ENCODE measurements at places on chromosomes 6 and 20.

- DNase-seq: no peak
Observed at GRCh38 chr20:24813936-24814335, 135.1 kb upstream of the CST7 start.

DNA sequence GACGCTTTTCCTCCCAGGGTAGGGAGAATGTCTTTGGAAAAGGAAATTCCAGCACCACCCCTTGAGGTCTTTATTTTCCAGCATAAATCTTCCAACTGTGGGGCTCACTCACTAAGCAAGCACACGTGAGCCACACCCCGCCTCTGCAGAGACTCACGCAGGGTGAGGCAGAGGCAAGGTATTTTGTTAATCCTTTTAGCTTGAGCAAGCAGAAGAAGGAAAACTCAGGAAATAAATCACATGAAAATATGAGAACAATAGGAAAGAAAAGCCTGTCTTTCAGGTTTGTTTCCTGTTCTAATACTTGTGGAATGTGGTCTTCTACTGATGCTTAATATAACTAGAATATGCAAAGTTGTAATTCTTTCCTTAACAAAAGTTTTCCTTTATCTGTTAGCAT lies 4.1 kb upstream of the PHACTR2 start:
- DNase-seq: no peak

DNA sequence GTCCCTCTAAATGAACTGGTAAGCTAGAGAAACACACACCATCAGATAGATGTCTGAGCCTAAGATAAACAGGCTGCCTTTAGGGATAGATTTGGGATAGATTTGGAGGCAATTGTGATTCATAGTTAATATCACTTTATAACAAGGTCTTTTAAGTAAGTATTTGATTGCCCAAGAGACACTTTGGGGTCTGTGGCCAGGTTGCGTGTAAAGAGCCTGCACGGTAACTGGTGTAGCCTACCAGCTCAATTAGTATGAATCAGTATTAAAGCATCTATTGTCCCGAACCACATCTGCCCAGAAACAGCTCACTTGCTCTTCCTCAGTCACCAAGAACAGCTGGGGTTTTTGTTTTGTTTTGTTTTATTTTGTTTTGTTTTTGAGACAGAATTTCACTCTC lies 193.3 kb downstream of the SASH1 start:
- DNase-seq: no peak

GRCh38 chr20:62030834-62031434 lies 34.7 kb downstream of the TAF4 start:
- no peak for DNase-seq

DNA sequence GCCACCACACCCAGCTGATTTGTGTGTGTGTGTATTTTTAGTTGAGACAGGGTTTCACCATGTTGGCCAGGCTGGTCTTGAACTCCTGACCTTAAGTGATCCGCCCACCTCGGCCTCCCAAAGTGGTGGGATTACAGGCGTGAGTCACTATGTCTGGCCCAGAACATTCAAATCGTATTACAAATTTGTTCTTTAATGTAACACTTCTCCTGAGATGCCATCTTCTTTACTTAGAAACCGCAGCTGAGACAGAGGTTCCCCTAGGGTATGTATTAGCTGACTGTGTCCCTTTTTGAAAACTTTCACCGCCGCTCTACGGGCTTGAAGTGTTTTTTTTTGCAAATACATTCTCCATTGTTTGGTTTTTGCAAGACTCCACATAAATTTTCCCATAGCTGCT lies 62.6 kb downstream of the TOX2 start:
- no peak for DNase-seq

GRCh38 chr20:35257175-35257909 lies 20.6 kb downstream of the MMP24OS start:
- no peak for DNase-seq

- no peak for DNase-seq
Observed at GRCh38 chr6:138847884-138848283, 52.0 kb downstream of the ECT2L start.

DNA sequence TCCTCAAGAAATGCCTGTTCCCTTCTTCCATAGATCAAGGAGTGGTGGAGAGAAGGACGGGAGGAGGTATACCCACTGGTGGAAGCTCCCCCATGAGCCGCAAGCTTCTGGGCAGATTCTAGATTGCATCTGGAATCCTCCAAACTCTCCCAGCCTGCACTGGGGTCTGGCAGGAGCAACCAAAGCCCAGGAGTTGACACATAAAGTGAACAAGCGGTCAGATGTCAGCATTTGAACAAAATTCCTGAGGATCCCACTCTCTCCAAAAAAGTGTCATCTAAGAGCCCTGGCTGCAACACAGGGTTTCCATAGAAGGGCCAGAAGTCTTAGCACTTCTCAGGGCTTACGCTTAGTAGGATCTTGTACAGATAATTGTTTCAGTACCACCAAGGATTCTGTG lies 88.2 kb downstream of the KCNB1 start:
- no peak for DNase-seq

DNA sequence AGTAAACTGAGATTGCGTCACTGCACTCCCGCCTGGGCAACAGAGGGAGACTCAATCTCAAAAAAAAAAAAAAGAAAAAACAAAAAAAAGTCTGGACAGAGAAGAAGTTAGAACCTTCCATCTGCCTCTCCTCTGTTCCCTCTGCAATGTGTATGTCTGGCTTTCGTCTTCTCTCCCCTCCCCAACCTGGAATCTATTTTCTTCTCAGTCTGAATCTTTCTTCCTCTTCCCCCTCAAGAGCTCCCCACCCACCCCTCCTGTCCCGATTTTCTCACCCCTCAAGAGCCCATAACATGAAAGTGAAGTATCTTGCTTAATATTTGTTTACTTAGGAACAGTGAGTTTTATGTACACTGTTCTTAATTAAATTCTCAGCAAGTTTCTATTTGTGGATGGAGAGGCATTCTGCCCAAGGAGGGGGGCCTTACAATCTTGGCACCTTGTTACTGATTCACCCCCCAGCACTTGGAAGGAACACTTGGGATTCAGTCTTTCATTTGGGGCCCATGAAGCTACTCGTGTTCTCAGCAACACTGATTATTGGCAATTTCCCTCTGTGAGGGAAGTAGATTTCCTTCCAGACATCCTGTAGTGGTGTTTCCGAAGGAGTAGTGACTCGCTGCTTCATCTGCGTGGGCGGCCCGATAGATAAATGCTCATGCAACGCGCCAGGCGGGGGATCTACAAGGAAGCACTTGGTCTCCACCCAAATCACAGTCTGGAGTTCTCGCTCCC lies 69.3 kb upstream of the SRSF6 start:
- DNase-seq: no peak

GRCh38 chr6:25995507-25995906 lies 32.9 kb downstream of the TRIM38 start:
- DNase-seq: no peak

- DNase-seq: no peak
Observed at GRCh38 chr20:22491194-22491505, 93.2 kb downstream of the FOXA2 start.

- peak; percentile 44 for DNase-seq
Observed at GRCh38 chr20:44805979-44806620, 4.2 kb downstream of the RIMS4 start.

- no peak for DNase-seq
Observed at GRCh38 chr6:137363805-137364138, 130.4 kb downstream of the OLIG3 start.

DNA sequence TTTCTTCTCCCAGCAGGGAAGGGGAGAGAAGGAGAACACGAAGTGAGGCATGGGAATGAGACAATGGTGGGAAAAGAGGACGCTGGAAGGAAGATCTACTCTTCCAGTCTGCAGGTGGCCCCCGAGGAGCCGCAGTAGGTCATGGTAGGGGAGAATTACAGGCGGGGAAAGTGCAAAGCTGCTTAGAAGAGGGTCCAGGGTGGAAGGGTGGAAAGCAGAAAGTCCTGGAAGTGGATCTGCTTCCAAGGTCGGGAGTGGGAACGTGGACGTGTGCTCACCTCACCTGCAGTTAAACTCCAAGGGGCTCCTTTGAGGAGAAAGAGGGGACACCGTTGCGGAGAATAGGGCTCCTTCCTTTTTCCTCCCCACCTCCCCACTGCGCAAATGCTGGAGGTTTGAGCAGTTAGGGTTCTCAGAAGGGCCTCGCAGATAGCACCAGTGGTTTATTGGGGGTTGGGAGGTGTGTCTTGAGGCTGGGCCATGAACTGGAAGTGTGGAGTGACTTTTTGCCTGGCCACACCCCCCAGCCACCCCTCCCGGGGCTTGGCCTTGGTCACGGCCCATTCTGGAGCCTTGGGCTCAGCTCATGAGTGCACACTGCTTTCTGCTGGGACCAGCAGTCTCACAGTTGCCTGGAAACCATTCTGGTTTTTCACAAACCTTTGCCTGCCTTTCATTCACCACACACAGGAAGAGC lies 100.4 kb upstream of the MLN start:
- DNase-seq: no peak

DNA sequence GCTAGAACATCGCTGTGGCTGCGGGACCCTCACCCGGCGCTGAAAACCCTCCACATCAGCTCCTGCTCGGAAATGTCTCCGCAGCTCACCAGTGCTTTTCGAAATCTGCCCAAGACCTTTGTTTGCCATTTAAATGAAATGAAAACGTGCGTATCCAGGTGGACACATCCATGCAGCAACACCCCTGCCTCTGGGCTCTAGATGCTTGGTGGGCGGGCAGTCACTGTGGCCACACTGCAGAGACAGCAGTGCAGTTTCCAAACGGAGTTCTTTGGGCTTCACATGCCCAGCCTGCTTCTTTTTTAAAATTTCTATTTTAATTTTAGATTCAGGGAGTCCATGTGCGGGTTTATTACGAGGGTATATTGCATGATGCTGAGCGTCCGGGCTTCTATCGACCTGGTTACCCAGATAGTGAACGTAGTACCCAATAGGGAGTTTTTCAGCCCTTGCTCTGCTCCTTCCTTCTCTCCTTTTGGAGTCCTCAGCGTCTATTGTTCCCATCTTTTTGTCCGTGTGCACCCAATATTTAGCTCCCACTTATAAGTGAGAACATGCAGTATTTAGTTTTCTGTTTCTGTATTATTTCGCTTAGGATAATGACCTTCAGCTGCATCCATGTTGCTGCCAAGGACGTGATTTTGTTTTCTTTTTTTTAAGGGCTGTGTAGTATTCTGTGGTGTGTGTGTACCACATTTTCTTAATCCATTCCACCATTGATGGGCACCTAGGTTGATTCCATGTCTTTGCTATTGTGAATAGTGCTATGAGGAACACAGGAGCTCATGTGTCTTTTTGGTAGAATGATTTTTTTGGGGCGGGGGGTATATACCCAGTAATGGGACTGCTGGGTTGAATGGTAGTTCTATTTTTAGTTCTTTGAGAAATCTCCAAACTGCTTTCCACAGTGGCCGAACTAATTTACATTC lies 4.8 kb upstream of the TUBB2B start:
- DNase-seq: no peak

DNA sequence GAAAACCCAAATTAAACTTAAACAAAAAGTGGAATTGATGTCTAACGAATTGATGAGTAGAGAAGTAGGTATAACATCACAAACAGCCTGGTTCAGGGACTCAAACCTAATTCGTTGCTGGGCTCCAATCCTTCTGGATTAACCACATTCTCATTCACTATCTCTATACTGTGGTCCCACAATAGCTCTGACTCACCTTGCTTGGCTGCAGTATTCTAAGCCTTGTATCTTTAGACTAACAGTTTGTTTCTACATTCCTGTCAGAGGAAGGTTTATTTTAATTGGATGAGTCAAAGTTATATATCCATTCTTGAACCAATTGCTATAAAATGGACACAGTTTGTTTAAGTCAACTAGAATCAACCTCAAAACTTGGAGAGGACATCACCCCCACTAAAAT lies 530.5 kb upstream of the PTCHD4 start:
- no peak for DNase-seq

DNA sequence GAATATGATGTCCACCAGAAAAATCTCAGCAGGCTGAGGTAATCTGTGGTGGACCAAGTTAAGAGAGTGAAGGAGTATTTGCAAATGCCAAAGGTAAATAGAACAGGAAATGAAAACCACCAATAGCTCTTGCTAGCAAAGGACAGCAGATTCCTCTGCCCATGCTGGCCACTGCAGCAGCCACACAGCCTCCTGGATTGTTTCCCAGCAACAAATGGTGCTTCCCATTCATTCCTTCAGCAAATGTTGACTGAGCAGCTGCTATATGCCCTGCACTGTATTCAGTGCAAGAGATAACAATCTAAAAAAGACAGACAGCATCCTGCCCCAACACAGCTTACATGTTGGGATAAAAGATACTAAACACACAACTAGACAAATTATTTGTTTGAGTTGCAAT lies 11.0 kb downstream of the ROS1 start:
- no peak for DNase-seq

DNA sequence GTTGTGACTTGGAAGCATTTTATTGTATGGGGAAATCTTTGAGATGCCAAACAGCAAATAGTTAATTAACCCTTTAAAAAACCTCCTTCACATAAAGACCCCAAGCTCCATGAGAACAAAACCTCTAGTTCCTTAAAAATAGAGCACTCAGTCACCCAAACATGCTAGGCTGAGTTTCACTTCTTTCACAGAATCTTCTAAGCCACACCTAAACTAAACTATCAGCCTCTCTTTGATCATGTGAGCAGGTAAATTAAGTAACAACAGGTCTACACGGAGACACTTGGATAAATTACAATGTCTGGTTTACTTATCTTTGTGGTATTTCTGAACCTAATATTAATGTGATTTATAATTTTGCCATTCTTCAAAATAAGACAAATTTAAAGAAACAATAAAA lies 205.2 kb upstream of the MARCKS start:
- no peak for DNase-seq

DNA sequence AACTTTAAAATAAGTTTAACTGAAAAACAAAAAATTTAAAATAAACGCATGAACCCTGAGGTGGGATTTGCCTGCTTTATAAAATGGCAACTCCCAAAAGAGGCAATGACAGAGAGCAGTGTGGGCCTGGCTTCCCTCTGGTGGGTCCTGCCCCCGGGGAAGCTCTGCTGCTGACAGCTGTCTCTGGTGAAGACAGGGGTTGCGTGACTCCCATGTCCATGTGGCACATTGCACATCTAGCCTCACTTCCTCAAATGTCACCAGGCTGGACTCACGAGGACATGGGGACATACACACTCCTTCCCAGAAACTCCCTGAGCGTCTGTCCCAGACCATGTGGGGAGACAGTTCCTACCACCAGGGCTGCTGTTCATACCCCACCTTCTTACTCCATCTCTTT lies 66.2 kb downstream of the ABHD12 start:
- no peak for DNase-seq

DNA sequence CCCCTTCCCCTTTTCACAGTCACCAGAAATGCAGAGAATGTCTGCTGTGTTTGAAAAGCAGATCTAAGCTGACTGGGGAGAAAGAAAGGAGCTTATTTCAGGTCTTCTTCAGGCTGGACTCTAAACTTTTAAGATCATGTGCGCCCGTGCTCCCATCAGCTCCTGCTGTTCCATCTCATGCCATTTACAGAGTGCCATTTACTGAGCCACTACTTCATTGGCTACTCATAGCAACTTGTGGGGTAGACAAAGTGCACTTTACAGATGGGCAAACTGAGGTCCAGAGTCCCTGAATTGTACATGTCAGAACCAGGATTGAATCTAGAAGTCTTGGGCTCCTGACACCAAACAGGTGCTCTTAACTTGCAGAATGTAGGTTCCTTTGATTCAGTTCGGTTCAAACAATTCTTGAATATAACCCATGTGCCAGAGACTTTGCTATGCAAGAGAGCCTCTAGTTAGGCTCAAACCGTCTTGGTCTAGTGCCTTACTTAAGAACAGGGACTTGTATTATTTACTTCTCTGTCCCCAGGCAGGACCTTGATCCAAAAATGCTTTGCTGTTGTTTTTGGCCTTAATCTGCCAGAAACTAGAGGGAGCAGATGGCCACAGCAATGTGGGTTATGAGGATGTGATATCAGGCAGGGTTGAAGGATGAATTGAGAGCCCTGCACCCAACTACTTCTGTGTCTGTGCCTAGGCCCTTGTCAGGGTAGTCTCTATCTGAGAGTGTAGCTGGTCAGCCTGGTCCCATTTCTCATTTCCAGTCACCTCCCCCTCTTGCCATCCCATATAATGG lies 56.4 kb downstream of the RALY start:
- DNase-seq: no peak
